Parietal lobe (tissue), 2 donors: ENCODE measurements at places on chromosomes 5 and 9. TPM values are rescaled to one million over a fixed set of nuclear protein-coding genes. Genes with fewer than 3 reads are reported as not detected.

SPINK5 gene
- not detected for total RNA-seq

BDP1 gene
- total RNA-seq = 132 TPM

CCL21 gene
- total RNA-seq = not detected

TAF11L5 gene
- not detected for total RNA-seq

DIRAS2 gene
- total RNA-seq = 28.5 TPM
